ENCODE measurements at places on chromosomes 11 and 22.

DNA sequence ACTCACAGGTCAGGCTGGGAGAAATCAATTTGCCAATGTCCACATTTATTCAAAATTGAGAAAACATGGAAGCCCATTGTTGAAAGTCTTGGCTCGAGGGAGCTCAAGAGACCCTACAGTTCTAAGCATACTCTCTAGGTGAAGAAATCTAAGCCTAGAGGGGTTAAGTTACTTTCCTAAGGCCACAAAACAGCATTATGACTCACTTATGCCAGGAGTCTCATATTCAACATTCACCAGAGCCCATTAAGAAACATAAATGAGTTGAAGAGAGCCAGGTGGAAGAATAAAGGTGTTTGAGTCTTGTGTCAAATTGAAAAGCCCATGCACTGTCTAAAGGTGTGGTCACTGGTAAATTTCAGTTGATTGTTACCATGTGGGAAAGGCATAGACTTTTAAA is 108.1 kb downstream of the INSC start:
- DNase-seq: no peak

- DNase-seq: no peak
These were observed 53.8 kb upstream of the CAPRIN1 start for GRCh38 chr11:33997584-33998251.

DNA sequence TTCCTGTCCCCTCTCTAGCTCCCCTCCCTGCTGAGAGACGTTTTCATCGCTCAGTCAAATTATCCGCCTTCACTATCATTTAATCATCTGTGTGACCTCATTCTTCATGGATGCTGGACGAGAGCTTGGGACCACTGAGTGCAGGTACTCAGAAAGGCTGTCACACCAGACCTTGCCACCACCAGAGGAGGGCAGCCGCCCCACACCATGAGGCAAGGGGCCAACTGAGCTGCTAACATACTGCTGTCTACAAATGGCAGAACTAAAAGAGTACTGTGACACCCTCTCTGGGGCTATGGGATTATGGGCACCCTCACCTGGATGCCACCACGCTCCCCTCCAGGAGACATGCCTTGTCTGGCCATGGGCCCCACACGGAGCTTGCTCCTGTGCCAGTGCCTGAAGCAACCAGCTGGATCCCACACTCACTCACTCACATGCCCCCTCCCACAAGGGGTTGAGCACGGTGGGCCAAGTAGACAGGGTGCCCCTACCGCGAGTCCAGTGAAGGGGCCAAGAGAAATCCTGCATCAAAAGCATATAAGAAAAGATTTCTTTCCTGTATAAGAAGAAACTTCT is 670.0 kb upstream of the CCDC90B start:
- DNase-seq: no peak

DNA sequence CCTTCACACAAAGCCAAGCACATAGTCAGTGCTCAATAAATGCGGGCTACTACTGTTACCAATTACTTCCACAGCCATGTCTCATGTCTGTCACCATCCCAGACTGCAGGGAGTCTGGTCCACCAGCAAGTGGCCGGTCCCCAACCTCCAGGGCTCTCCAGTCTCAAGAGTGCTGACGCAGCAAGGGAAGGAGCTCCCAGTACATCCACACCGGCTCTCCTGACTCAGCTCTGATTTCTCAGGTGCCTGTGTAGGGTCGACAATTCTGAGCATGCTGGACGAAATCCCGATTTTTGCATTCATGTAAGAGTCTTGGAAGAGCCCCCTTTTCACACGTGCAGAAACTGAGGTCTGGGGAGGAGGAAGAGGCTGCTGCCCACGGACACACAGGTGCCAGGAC is 10.3 kb upstream of the NEFH start:
- no peak for DNase-seq

DNA sequence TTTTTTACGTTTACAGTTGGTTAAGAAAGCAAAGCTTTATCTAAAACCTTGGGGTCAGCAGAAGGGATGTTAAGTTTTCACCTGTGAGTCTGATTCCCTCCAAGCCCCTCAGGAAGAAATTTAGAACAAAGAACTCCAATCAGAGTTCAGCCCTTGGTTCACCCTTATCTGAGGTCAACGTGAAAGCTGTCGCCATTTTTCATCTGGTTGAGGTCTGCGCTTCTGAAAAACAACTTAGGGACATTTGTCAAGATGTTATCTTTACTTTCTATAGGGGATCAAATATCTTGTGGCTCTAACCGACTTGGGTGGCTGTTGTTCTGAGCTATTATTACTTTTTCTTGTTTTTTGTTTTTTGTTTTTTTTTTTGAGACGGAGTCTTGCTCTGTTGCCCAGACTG is 30.0 kb downstream of the RGL4 start:
- no peak for DNase-seq

DNA sequence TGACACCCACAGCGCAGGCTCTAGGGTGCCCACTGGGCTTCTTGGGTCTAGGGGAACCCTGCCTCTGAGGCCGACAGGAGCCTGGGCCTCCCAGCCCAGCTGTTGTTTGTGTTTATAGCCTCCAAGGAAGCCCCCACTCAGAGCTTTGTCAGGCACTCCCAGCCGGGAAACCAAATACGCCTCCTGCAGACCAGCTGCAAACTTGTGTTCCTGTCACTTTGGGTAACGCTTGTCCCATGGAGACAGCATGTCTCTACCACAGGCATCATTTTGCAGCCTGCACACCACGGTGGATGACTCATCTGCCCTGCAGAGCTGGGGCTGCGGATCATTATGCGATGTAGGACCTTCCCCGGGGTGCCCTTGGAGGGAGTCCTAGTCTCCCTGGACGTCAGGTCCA is 40.6 kb upstream of the CRYBB3 start:
- no peak for DNase-seq

- no peak for DNase-seq
These were observed 138.1 kb downstream of the SBF2 start for GRCh38 chr11:10155793-10156490.

GRCh38 chr11:93663021-93663420 is 1.5 kb downstream of the CEP295 start:
- DNase-seq: no peak

DNA sequence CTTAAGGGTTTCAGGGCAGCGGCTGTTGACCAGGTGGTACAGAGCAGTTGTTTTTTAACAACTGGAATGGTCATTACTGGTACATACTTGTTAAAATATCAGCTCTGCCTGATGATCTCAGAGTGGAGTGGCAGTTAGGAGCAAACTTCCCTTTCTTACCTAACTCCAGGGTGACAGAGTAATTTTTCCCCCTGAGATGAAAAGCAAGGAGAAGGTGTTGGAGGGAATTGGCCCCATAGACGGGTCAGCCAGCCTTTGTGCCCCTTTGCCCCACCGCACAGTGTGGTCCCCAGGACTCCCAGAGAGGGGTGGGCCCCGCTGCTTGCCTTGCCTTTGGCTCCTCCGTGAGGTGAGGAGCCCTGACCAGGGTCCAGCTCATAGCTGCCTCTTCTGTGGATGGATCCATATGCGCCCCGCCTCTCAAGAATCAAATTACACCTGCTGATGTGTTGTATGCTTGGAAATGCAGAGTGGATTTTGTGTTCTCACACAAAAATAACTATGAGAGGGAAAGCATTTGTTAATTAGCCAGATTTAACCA is 27.0 kb upstream of the SORL1-AS1 start:
- no peak for DNase-seq

DNA sequence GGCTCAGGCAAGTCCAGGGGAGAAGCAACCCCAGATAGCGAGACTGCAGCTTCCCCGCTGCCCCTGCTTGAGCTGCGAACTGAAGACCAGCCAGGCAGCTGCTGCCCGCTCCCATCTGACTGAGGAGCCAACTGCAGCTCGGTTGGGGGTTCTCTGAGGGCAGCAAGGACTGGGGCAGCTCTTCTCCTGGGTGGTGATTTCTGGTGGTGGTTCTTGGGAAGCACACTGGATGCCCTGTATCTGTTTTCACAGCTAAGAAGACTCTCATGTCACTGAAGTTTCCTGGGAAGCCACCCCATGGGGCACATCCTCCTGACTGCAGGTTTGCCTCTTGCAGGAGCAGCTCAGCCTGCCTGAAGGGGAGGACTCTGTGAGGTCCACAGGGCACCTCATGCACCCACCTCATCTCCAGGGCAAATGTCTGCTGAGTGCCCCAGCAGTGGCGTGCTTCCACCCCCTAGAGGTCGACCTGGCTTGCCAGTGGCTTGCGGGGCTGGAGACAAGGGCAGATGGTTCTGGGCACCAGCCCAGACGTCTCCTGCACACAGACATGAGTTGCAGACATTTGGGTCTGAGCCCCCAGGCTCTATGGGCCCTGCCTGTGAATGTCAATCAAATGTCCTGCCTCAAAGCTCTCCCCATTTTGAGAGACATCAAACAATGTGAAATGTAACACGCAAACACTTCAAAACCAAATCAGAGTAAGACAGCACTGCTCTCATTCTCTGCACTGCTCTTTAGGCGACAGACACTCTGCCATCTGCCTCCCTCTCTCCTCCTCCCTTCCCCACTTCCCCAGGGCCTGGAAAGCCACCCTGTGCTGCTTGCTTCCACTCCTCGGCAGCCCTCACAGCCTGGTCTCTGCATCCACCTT is 800.9 kb downstream of the BRD1 start:
- no peak for DNase-seq

DNA sequence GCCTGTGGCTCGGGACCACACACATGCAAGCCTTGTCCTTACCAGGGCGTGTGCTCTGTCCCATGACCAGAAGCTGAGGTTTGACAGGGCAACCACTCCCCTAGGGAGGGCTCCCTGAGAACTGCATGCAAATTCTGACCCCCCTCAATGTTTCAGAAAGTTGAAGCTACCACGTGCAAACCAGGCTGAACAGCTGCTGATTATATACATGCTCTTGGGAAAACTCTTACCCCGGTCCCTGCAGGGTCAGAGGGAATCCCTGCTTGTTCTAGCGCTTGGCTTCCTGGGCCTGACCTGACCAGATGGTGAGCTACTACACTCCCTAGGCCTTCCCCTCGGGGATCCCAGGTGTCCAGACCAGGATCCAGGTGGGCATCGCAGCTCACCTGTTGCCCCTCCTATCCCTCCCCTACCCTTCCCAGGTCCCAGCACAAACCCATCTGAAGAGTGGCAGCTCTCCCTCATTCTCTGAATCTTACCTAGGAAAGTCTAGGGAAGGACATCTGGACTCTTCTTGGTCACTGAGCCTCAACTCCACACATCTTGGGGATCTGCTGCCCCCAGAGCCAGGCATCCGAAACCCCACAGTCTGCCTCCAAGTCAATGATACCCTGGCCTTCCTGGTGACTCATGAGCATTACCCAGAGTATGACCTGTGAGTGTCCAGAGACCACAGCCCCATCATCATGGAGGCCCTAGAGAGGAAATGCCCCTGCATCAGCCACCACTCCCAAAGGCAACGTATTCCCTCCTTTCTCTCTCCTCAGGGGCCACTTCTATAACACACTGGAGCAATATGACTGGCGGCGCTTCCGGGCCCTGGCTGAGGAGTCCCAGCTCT is 61.5 kb downstream of the BTG4 start:
- DNase-seq: no peak

GRCh38 chr11:115084231-115084630 is 405.9 kb downstream of the NXPE2 start:
- no peak for DNase-seq

- DNase-seq: peak; percentile 56
These were observed at the start of gene UNC93B1 for GRCh38 chr11:68003846-68004550. UNC93B1 (minus strand) TSS chr11:68004097; CDS start chr11:68004043, 54 bp downstream.

DNA sequence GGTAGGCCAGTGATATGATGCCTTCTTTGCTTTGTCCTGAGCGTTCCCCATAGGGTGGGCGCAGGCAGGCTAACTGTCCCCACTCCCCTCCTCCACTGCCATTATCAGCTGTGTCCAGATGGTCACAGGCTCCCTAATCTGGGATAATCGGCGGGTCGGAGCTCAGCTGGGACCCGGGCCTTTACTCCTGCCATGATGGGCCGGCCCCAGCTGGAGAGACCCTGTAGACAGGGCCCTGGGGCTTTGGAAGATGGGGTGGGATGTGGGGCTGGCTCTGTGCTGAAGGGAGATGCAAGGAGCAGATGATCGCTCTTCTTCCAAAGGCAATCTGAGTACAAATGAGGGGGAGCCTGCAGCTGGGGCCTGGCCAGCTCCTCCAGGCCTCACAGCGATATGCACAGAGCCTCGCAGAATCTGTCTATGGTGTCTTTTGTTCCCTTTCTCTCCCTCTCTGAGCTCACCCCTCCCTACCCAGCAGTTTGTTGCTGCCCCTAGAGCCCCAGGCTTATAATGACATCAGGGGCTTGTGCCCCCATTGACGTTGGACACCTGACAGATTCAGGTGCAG is 11.9 kb downstream of the KLHL35 start:
- DNase-seq: no peak

- no peak for DNase-seq
These were observed 87.7 kb upstream of the RTL6 start for GRCh38 chr22:44585559-44586350.

- DNase-seq: no peak
These were observed 440.8 kb upstream of the LUZP2 start for GRCh38 chr11:24056051-24056450.

- DNase-seq: no peak
These were observed 401.6 kb downstream of the BRD1 start for GRCh38 chr22:49426098-49426497.

DNA sequence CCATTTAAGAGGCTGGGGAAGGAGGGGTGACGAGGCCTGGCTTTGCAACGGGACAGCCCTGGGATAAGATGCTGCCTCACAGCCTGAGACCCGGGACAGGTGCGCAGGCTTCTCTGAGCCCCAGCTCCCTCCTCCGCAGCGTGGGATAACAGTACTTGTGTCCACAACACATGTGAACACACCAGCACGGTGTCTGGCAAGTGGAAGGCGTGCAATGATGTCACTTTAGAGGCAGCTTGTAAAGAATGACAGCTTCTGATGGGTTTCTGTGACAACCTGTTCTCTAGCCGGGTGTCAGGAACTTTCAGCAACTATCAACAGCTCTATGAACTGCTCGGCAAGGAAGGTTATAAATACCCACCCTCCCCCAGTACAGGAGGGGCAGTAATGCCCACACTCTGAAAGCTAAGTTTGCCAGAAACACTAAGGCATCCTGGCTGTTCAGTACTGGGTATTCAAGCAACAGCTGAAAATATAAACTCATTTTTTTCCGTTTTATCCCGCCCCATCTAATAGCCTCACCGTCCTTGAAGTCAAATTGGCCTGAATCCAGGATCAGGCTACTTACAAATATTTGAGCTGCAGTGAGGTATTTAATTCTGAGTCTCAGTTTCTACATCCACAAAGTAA is 59.7 kb downstream of the MYH9 start:
- DNase-seq: no peak

- no peak for DNase-seq
These were observed 26.6 kb downstream of the TBX1 start for GRCh38 chr22:19786959-19787848.

GRCh38 chr11:60910281-60910687 is 3.7 kb upstream of the TMEM109 start:
- DNase-seq: no peak
